ENCODE measurements at places on chromosomes 3 and 15.

DNA sequence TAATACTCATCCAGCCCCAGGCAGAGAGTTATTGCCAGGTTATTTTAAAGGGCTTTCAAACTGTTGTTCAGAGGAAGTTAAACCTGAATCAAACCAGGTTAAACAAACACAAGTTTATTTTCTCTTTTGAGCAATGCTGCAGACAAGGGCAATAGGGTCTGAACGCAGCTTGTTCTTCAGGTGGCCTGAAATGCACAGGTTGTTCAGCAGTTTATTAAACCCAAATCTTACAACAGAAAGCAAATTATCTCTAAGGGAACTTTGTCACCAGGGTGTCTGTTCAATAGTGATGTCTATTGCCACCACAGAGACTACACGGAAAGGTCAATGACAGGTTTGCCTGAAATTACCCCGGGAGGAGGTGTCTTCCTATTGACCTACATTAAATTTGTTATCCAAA is 134.0 kb downstream of the IL5RA start:
- no peak for DNase-seq

- DNase-seq: no peak
Measured at GRCh38 chr3:148265841-148266240, 431.9 kb upstream of the AGTR1 start.

- no peak for DNase-seq
Measured at GRCh38 chr3:134361162-134361835, 12.9 kb downstream of the AMOTL2 start.

- DNase-seq: peak; percentile 17
Measured at GRCh38 chr15:36371509-36371908, 207.9 kb upstream of the CDIN1 start.

DNA sequence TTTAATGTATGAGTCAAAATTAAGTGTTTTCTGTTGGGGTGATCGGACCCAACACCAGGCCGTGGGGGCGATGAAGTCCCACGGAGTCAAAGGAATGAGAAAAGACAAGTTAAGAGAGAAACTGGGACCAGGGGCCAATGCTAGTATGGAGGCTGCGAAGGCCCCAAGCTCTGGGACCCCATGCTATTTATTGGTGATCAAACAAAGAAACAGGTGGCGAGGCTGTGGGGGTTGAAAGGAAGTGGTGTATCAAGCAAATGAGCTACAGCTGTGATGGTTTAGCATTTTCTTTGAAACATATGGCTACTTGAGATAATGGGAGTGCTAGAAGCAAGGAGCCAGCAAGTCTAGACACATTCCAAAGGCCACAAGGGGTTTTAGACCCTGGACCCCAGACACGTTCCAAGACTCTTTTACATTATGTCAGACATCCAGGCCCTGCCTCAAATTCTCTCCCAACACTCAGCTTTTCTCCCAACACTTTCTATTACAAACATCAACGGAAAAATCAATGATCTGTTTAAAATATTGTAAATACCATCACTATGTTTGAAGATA is 56.0 kb upstream of the SNRPN start:
- DNase-seq: no peak

- no peak for DNase-seq
Measured at GRCh38 chr3:144810160-144810559, 838.5 kb downstream of the DIPK2A start.

- DNase-seq: no peak
Measured at GRCh38 chr3:127374086-127375010, 86.5 kb upstream of the PRR20G start.

GRCh38 chr3:114033721-114034120 is 22.6 kb downstream of the CCDC191 start:
- DNase-seq: no peak

GRCh38 chr3:163048881-163049280 is 1552.3 kb downstream of the OTOL1 start:
- no peak for DNase-seq
